ENCODE measurements at places on chromosomes 2 and 18.
A peak's percentile ranks its signal among the peaks of the same experiment; 100 is the strongest.

DNA sequence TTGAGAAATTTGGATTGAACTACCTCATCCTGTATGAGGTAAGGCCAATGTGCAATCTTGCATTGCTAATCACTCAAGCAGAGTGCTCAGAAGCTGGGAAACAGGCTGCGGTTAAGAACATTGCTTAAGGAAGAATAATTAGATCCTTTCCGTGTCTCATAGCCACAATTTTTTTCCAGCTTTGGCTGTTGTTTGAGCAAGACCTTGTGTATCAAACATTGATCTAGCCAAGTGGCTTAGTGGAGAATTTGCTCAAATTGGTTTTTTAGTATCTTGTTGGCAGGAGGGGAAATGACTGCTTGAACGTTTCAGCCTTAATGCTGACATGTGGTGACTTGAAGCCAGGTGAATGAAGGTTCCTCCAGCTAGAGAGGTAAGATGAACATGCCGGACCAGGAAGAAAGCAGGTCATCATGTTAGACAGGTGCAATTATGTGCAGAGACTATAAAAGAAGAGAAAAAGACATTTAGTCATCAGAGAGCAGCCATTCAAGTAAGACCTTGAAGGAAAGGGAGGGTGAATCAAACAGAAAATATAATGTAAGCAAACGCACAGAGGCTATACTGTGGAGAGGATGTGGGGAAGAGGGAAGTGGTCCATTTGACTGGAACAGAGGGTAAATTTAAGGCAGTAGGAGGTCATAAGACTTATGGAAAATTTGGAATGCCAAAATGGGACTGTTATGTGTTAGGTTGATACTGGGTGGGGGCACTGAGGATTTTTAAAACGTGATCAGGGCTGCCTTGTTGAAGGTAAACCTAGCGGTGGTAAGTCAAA, 98.9 kb upstream of the CYP1B1 start:
- DNase-seq: peak; percentile 98

- peak; percentile 2 for DNase-seq
Observed at GRCh38 chr18:58135183-58135641, 91.2 kb downstream of the NEDD4L start.

DNA sequence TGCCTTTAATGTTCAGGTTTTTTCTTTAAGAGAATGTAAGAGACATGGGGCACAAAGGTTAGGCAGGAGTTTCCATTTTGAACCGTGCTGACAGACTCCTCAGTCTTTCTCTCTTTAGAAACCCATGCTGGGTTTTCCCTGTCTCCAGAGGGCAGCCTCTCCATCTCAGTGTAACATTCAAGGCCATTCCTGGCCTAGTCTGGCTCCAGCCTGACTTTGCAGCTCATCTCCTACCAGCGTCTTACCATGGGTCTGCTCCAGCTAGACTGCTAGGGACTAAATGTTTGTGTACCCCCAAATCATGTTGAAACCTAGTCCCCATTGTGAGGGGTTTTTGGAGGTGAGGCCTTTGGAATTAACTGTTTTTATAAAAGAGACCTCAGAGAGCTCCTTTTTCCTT, 9.8 kb upstream of the CLIP4 start:
- no peak for DNase-seq

GRCh38 chr2:100194951-100195350, 52.6 kb upstream of the AFF3 start:
- no peak for DNase-seq

DNA sequence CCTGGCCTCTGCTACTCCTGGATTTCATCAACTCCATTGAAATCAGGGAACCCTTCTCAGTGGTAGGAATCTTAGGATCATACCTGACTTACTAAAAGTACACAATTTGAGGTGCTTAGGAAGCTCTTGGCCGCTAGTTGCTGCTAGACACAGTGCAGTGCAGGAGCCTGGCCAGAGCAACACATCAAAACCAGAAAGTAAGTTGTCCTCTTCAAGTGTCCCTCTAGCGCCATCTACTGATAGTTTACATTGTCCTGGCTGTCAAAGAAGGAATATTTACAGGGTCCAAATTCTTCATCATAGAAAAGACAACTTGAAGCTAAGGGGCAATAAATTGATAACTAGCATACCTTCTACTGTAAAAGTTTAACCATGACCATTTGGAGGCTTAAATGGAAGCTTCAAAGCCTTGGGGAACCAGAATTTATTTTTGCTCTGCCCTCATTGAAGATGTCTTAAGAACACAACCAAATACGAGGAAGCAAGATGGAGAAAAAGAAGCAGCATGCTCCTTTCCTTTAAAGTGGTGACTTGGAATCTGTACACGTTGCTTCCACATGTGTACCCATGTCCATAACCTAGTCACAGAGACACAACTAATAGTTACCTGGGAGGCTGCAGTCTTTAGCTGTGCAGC, 889.1 kb upstream of the GCFC2 start:
- DNase-seq: peak; percentile 51

GRCh38 chr2:56084111-56084901, 99.5 kb upstream of the CCDC85A start:
- no peak for DNase-seq

DNA sequence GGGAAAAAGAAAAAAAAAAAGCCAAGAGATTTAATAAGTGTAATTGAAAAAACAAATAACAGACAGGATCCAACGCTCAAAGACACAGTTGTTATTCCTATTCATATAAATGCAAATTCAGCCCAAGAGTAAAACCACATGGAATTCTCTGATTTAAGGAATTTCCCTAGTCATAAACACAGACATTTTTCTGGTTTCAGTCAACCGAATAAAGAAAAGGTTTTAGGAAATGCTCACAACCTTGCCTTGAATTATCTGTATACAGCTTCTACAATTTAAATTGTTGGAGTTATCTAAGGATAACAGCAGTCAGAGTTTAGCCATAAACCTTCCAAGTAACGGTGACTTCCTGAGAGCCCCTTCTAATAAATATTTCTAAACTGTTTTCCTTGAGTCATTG, 122.7 kb downstream of the VWC2L start:
- no peak for DNase-seq

DNA sequence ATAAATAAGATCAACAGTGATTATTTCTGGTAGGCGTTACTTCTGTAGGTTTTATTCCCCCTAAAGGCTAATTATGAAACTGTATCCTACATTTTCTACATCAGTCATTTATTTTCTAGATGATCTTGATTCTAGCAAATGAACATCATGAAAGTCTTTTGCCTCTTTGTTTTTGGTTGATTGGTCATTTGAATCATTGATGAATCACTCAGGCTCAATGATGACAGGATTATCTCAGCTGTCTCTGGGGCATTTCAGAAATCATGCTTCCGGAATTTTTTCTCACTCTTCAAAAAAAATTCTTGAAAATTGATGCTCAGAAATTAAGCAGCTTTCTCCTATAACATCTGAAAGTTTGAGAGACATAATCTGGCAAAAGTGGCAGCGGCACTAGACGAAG, 298.9 kb upstream of the TCF4 start:
- DNase-seq: no peak

DNA sequence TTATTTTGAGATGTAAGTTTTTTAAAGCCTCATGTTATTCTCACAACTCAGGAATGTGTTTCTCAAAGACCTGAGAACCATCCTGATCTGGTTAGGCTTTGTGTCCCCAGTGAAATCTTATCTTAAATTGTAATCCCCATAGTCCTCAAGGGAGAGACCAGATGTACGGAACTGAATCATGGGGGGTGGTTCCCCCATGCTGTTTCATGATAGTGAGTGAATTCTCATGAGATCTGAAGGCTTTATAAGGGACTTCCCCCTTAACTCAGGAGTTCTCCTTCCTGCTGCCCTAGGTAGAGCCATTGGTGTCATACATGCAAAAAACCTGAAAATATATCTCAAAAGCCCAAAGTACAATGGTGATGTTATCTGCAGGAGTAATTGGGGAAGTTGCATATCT, 836.7 kb downstream of the CBLN2 start:
- no peak for DNase-seq

- no peak for DNase-seq
Observed at GRCh38 chr2:419687-420317, 131.9 kb upstream of the ALKAL2 start.

- DNase-seq: no peak
Observed at GRCh38 chr2:136347981-136348380, 230.0 kb upstream of the CXCR4 start.

DNA sequence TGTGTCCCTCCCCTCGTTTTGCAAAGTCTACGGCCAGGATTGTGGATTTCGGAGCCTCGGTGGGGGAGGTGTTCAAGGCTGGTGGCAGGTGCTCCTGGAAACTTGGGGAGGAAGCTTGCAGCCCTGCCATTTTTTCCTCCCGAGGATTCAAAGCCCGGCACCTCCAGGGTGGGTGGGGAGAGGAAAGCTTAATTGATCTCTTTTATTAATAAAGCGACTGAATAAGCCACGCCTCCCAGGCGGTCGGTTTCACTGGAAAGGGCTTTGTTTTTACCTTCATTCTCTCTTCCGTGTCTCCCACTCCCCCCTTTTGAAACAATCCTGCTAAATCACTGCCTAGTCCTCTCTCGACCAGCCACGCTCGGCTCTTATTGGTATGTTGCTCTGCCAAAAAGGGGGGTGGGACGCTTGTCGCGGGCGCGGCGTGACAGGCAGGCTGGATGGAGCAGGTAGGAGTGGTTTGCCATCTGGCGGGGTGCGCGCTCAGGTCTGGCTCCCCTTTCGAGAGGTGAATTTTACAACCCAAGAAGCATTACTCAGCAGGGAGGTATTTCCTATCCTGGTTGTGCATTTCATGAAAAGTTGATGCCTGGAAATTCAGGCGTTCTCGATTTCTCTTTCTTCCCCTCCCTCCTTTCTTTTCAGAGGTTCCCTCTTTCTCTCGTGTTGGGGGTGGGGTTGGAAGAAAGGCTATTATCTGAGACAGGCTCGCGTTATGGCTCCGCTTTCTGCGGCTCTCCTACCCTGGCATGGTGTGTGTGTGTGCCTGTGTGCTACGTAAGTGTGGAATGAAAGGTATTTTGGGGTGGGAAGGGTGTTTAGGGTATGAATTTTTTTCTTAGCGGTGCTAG, 1.4 kb downstream of the NEDD4L start:
- no peak for DNase-seq

DNA sequence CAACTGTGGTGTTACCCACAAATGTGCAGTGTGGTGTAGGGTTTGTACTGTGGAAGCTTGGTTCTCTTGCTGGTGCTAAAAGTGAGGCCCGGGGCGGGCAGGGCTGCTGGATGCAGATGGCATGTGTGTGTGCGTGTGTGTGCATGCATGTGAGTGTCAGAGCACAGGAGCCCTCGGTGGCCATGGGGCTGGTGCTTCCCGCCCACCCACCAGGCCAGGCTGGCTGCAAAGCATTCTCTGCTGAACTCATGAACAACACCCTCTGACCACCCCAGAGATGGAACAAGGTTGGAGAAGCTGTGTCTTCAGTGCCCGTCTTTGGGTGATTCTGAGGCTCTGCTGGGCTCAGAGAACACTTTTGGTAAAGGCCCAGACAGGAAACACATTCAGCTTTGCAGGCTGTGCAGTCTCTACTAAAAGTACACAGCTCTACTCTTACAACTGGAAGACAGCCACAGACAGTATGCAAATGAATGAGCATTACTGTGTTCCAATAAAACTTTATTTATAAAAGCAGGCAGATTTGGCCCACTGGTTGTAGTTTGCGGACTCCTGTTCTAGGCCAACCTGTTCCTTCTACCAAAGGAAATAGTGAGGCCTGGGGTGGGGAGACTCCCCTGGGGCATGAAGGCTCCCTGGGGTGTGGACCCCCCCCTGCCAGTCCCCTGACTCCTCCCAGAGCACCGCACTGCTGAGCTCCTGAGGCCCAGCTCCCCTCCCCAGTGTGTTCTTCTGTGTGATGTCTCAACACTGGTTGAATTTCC, 225.3 kb upstream of the HDAC4 start:
- no peak for DNase-seq

DNA sequence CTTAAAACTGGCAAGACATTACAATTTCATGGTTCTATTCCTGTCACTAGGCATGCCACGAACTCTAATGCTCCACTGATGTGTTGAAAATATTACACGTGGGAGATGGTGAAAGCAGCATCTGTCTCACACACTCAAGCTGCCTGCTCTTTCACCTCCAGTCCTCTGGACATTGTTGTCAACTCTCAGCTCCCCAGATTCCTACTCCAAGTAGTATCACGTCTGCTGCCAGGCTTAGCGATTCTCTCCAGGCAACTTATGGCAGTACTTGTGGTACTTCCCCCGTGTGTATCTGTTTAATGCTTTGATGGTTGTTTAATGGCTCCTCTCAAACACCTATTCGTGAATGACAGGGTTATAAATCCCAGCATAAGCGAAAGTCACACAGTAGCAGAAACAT, 103.8 kb downstream of the TMEFF2 start:
- DNase-seq: no peak

DNA sequence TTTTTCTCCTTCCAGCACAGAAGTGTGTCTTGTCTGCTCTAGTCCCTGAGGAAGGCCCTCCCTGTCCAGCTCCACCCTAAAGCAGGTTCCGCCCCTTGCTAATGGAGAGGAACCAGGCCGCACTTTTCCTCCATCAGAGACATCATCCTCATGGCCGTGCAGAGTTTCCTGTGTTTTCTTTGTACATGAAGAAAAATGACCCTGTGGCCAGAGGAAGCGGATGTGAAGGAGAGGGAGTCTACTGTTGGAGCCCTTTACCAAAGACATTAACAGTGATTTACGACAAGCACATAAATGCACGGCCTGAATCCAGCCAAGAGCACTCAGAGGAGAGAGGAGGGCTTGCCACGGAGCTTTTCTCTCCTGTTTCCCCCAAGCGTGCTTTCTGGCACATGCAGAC, 109.5 kb downstream of the RNF144A start:
- DNase-seq: no peak

DNA sequence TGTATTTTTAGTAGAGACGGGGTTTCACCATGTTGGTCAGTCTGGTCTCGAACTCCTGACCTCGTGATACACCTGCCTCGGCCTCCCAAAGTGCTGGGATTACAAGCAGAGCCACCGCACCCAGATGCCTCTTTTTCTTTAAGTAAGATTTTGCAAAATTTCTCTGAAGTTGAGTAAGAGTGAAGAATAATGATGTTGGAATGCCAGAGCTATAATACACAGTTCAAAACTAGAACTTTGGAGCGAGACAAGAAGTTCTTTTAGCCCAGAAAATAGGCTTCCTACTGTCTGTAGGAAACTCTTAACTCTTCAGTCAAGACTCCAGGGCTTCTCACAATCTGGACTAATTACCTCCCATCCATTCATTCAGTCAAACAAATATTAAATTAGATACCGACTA, 51.4 kb downstream of the MARCHF4 start:
- no peak for DNase-seq

DNA sequence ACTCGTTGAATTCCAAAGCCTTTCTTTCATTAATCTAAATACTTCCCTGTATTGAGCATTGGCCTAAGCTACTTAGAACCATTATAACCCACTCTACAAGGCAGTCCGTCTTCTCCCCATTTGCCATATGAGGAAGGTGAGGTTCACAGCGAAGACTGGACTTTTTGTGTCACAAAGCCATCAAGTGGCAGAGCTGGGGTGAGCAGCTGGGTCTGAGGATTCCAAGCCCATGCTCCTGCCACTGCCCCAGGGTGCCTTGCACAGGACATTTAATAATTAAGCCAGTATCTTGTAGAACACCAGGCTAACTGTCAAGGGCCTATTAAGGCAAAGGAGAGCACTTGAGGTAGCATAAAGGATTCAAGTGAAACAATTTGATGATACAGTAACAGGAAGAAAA, 68.8 kb upstream of the ZNF397 start:
- no peak for DNase-seq

GRCh38 chr2:209600341-209601171, 171.1 kb upstream of the UNC80 start:
- DNase-seq: no peak

- no peak for DNase-seq
Observed at GRCh38 chr2:202099515-202099914, 26.5 kb downstream of the KIAA2012 start.

Data from inflammatory macrophage treated with lipopolysaccharide for 4 hours (primary cell).